ENCODE measurements at places on chromosomes 1 and 21. TPM values are rescaled to one million over a fixed set of nuclear protein-coding genes. Genes with fewer than 3 reads are reported as not detected.

The TSACC gene
- total RNA-seq = not detected

The FAM72B gene
- total RNA-seq = 1.6 TPM

The SEC16B gene
- total RNA-seq = 1.3 TPM

The TNFRSF4 gene
- total RNA-seq = not detected

The PI4KB gene
- total RNA-seq = 39.1 TPM

The LRRC38 gene
- not detected for total RNA-seq

The FAM72C gene
- total RNA-seq = 0.31 TPM

The GLMN gene
- total RNA-seq = 32.6 TPM

The RGS13 gene
- total RNA-seq = not detected

The CSMD2 gene
- 145 TPM for total RNA-seq

The APOBEC4 gene
- total RNA-seq = not detected

The TTLL10 gene
- not detected for total RNA-seq
